ENCODE measurements at places on chromosomes 1 and 21.
A peak's percentile ranks its signal among the peaks of the same experiment; 100 is the strongest.

GRCh38 chr21:38505654-38506523, 7.6 kb upstream of the ERG start:
- peak; percentile 60 for DNase-seq

DNA sequence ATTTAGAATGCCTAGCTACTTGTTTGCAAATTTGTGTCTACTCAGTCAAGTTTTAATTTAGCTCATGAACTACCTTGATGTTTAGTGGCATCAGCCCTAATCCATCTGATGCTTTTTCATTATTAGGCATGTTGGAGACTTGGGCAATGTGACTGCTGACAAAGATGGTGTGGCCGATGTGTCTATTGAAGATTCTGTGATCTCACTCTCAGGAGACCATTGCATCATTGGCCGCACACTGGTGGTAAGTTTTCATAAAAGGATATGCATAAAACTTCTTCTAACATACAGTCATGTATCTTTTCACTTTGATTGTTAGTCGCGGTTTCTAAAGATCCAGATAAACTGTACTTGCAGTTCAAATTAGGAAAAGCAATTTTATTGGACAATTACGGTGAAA, 7.6 kb downstream of the SOD1 start:
- DNase-seq = no peak

DNA sequence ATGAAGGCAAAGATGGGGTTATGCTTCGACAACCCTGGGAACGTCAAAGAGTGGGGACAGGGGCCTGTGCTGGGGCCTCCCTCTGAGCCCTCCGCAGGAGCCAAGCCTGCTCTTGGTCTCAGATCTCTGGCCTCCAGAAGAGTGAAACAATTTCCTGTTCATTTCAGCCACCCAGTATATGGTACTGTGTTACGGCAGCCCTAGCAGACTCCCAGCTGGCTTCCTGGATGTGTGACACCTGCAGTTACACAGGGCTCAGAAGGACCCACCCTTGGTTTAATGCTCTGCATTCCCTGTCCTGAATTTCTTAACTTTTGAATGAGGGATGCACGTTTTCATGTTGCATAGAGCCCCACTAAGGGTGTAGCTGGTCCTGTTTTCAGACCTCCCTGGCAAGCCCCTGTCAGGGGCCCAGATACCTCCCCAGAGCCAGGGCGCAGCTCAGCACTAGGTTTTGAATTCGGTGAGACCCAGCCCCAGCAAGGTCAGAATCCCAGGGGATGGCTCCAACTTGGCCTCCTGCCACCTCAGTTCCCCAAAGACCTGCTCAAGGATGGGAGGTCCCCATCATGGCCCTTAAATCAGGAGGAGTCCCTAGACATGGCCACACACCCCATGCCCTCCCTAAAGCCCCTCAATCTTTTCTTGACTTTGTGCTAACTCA, 79.0 kb upstream of the IFFO2 start:
- no peak for DNase-seq

GRCh38 chr1:7524341-7525337, 246.5 kb upstream of the VAMP3 start:
- no peak for DNase-seq

GRCh38 chr1:27994060-27994459, 34.3 kb downstream of the XKR8 start:
- no peak for DNase-seq

GRCh38 chr1:19775317-19775716, 24.4 kb downstream of the TMCO4 start:
- no peak for DNase-seq

DNA sequence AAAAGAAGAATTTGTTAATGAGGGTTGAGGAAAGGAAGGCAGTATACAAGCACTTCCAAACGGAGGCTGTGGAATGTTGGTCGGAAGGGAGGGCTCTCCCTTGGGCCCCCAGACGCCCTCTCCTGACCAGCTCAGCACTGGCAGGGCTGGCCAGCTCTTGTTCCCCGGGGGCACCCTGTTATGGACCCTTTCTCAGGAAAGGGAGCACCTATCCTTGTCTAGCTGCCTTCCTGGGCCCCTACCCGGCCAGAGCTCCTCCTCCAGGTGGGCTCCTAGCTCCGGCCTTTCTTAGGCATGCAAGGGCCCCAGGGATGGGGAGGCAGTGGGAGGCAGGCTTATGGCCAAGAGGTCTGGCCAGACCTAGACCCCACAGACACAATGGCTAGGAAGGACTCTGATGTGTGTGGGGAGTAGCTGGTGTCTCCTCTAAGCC, 926 bp downstream of the BLACAT1 start:
- DNase-seq = no peak

DNA sequence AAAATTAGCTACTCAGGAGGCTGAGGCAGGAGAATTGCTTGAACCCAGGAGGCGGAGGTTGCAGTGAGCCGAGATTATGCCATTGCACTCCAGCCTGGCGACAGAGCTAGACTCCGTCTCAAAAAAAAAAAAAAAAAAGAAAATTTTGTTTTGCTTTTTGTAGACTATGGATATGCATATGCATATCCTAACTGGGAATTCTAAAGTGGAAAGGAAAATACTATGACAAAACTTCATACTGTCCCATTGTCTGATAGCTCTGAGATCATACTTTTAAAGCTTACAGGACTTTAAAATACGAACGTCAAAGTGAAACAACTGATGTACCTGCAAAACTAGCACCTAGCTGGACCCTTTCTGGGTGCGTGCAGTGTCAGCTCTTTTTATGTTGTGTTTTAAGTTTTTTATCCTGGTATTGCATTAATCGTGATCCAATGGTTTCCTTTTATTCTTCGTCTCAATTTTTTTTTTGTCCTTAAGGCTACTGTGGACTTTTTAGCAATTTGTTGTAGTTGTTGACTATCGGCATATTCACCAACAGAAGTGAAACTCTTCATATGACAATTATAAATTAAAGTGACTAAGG, 19.2 kb downstream of the SPRTN start:
- no peak for DNase-seq

DNA sequence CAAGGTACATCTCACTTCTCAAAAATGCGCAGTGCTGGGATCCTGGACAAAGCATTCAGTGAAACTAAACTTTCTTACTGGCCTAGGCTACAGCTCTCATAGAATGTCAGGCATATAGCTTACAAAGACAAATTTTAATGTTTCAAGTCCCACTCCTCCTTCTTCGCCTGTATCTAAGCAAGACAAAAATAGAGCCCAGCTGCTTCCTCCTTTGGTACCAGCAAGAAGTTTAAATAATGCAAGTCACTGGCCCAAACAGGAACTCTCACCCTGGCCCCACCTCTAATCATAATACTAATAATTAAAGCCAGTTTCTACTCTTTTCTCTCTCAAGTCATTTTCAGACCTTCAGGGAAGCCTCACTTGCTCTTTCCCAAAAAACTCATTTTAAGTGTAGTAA, 1267.9 kb downstream of the MRPL39 start:
- DNase-seq = no peak

- no peak for DNase-seq
These were observed 64.3 kb upstream of the TTC34 start for GRCh38 chr1:2865571-2866421.

GRCh38 chr1:1562556-1563195, 12.0 kb downstream of the SSU72 start:
- no peak for DNase-seq

DNA sequence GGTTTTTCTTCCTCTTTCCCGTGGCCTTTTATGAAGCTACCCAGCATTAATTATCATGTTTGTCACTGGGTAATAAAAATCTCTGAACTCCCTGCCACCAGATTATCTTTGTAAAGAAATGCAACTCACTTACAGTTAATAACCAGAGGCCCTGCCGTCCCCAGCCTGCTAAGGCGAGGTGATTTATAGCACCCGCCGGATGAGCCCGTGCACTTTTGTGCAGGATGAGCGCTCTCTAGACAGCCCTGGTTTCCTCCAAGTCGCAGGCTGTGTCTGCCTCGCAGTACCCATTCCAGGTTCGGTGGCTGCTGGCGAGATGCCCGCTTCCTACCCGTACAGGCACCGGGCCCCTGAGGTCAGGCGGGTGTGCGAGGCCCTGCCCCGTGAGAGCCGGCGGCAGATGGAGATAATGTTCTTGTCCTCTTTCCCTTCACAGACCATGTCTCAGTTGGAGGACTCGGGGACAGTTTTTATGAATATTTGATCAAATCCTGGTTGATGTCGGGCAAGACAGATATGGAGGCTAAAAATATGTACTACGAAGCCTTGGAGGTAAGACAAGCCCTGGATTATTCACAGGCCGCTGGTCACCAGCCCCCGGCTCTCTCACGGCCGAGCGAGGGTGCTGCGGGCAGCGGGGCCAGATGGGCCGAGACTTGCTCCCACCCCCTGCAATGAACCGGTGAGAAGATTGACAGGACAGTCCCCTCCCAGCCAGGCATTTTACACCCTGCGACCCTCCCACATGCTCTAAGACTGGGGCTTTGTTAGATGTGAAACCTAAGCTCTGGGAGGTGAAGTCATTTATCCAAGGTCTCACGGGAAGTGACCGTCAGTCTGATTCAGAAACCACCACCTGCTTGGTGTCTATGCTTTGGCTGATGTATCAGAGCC, 28.5 kb upstream of the SELENON start:
- DNase-seq = peak; percentile 72

DNA sequence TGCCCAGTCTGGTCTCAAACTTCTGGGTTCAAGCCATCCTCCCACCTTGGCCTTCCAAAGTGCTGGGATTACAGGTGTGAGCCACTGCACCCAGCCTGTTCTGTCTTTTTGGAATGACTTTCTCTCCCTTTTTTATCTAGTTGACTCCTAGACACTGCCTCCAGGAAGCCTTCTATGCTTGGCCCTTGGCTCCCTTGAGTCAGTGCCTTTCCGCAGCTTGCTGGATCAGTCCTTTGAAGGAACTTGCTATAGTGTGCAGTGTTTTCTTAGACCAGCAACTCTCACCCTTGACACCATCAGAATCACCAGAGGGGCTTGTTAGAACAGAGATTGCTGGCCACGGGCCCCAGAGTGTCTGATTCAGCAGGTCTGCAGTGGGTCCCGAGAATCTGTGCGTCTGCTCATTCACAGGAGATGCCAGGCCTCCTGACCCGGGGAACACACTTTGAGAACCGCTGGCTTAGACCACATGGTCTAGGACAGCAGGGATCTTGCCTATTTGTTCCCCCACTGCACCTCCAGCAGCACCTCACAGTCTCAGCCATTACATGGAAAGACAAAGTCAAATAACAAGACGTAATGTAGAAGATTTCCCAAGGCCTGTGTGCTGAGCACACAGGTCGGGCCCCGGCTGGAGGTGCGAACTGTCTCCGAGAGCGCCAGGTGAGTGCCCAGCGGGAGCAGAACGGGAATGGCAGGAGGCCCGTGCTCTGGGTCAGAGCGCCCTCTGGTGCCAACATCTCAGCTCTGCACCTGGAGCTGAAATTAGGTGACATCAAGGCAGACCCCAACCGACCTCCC, 27.4 kb upstream of the CTPS1 start:
- DNase-seq = peak; percentile 22

DNA sequence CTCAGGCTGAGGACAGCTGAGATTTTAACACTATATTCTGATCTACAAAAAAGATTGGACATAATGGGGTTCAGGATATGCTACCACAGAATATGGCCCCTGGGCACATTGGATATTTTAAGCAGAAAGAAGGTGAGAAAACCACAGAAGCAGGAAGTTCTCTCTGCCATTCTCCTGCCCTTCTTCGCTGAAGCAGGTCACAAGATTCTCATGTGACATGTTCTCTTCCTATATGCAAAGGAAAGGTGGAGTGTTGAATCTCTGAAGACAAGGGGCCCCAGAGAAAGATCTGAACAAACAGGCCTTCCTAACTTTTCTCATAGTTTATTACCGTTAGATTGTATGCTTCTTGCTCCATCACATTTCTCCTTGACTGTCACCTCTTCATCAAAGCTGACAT, 285.7 kb downstream of the S1PR1 start:
- no peak for DNase-seq

DNA sequence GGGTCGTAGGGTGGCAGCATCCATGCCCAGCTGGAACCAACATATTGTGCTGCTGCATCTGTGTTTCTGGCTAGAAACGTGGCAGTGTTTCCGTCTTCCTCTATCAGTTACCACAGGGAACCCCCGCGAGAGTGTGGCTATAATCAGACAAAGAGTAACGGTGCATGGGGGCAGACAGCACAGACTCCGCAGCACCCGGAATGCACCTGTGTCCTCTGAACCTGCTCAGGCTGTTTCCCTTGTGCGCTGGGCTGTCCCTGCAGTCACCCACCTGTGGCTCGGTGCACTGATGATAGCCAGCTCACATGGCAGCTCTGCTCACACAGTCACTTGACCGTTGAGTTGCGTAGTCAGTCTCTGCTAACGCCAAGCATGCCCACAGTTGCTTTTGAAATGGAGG, 11.4 kb upstream of the PCBP3 start:
- DNase-seq = no peak

GRCh38 chr1:29711582-29712283, 475.4 kb downstream of the PTPRU start:
- peak; percentile 98 for DNase-seq

GRCh38 chr1:226659136-226659535, 79.9 kb downstream of the ITPKB start:
- DNase-seq = no peak

DNA sequence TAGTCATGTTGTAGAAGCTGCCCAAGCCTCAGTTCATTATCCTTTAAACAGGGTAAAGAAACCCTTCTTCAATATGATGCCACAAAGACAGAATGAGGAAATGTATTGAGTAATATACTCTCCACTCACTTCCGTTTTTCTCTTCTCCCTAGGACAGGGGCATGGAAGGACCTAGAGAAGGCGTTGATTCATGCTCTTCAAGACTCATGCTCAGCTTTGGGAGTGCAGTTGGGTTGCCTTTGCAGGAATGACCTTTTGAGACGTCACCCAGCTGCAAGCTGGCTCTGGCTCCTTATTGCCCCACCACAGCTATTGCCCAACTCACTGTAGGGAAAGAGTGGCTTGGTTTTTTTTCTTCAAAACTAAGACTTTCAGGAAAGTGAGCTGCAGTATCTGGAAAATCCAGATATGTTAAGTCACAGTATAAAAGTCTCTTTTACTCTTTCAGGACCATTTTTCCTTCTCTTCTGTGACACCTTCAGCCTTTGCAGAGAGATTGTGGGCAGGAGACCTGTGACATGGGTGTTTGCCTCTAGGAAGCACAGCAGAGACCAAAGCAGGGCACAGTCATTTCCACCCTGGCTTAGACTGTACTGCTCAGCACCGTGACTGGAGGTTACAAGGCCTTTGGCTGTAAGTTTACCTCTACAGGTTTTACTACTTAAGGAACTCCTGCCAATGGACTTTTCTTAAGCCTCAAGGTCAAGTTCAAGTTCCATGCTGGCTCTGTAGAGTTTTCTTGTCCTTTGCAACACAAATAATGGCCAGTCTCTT, 39.5 kb downstream of the XCL2 start:
- peak; percentile 79 for DNase-seq

GRCh38 chr1:6854166-6854565, 68.9 kb downstream of the CAMTA1 start:
- DNase-seq = no peak
